ENCODE measurements at places on chromosomes 12 and 14.

DNA sequence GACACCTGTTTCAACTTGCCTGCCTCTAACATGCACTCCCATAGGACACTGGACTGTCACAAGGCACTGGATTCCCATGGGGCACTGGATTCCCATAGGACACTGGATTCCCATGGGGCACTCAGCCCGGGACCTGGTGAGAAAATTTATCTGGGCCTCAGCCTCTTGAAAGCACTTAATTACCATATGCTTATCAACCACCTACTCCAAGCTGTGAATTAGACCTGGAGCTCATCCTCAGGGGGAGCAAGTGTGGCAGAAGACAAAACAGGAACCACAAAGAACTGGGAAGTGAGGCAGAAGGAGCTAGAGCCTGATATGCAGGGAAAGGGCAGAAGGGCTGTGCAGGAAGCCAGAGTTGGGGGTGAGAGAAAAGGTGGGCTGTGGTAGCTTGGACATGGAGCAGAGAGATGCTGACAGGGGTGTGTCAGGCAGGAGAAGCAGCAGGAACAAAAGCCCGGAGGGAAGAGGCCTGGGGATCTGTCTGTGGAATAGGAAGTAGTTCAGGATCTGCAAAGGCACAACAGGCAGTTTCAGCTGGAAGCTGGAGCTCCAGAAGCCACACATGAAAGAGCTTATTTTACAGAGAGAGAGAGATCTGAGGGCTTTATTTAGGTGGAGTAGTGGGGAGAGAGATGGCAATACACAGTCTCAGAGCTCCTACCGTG, 3.1 kb downstream of the KRT82 start:
- no peak for DNase-seq

DNA sequence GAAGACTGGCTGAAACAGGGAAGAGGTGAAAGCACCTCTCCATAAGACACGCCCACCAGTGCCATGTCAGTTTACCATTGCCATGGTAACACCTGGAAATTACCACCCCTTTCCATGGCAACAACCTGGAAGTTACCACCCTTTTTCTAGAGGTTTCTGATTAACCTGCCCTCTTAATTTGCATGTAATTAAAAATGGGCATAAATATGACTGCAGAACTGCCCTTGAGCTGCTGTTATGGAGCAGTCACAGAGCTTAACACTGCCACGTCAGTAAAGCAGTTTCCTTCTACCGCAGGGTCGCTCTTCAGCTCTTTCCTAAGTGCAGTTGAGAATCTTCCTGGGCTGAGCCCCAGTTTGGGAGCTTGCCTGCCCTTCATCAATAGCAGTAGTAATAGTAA, 55.2 kb downstream of the RASSF3 start:
- no peak for DNase-seq

GRCh38 chr12:13247596-13247995, 51.1 kb downstream of the EMP1 start:
- DNase-seq: no peak

GRCh38 chr12:111355201-111355925, 13.5 kb downstream of the PHETA1 start:
- DNase-seq: no peak

DNA sequence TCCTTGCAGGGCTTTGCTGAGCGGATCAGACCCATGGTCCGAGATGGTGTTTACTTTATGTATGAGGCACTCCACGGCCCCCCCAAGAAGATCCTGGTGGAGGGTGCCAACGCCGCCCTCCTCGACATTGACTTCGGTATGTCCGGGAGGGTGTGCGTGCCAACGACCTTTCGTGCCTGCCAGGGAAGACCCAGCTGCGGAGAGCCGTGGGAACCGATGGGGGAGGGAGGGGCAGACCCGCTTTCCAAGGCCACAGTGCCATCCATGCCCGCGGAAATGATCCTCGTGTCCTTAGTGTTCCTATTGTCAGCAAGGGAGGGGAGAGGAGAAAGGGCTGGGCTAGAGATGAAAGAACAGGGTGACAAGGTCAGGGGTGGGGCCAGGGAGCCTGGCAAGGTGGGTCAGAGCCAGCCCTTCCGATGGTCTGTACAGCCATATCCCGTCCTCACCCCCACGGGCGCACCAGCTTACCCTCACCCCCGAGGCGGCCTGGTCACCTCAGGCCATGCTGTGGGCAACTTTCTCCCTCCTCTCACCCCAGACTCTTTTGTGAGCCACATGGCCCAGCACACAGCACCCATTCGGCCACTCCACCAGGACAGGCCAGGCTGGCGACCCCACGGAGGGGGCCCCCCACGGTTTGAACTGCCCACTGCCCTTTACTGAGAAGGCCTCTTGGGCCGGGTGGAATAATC, 11.7 kb upstream of the SIVA1 start:
- DNase-seq: no peak

- no peak for DNase-seq
Measured at GRCh38 chr12:92078167-92079053, 67.2 kb downstream of the BTG1 start.

DNA sequence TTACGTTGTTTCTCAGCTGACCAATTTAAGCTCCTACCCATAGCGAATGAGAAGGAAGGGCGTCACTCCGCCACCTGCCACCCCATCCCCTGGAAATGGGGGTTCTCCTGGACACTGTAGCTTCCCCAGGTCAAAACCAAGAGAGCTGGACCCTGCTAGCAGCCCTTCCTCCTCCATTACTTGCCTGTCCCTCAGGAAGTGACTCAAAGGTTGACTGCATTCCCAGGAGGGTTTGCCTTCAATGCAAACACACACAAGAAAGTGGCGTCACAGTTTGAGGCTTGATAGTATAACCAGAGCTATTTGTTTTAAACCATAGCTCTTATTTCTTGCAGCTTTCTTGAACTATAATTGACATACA, 79.1 kb downstream of the KCNK13 start:
- DNase-seq: no peak

- no peak for DNase-seq
Measured at GRCh38 chr12:110513842-110514241, 11.7 kb downstream of the RAD9B start.

DNA sequence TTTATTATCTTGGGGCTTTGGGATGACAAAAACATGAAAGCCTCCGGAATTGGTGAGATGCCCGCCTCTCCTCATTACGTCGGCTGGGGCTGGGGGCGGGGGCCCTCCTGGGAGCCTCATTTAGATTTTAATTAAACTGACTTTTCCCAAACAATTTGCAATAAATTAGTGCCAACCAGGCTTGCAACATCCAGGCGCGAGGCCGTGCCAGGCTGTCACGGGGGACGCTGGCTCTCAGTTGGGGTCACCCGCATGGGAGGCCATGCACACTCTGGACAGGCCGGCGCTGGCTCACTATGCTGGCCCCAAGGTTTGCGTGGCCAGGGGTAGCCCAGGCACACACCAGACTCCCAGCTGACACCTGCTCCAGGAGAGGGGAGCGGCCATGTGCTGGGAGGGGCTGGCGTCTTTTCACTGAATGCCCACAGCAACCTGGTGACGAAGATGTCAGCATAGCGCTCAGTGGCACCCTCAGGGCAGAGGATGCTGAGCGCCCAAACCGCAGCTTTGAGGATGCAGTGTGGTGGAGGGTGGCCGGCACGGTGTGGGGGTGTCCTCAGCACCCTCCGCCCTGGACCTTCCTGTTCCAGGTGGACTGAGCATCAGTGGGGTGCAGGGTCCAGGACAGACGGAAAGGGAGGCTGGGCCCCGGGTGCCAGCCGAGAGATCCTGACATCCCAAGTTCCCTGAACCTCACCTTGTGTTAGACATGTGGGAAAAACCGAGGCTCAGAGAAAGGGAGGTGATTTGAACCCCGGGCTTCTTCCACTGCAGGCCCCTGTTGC, 190.8 kb upstream of the C14orf180 start:
- no peak for DNase-seq

DNA sequence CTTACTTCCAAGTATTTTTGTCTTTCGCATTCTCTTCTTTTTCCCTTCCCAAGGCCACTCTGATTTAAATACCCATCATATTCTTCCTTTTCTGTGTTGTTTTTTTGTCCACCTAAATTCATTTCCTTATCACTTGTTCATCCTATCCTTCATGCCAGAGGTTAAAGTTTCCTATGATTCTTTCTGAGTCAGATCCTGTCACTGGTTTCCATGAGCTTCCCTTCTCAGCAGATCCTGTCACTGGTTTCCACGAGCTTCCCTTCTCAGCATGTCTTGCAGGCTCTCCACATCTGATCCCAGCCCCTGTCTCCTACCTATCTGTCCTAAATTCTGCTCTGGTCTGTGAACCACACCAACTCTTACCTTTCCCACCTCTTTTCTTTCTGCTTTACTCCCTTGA, 311.8 kb upstream of the RGS6 start:
- no peak for DNase-seq

GRCh38 chr12:75065482-75065881, 144.2 kb downstream of the KCNC2 start:
- DNase-seq: no peak

DNA sequence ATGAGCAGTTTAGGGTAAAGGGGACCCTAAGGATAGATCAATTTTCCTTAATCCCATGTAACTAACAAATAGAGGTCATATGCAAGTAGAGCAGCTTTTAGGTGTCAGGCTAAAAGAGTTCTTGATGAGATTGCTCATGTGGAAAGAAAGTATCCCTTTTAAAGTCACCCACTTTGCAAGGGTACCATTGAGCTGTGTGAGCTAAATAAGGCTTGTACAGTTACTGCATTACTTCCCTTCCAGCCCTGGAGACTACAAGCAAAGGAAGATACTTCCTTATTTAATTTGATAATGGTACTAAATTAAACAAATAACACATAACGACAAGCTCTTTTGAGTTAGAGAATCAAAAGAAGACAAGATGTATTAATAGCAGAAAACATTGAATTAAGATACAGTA, 191.7 kb downstream of the TMX1 start:
- DNase-seq: no peak

DNA sequence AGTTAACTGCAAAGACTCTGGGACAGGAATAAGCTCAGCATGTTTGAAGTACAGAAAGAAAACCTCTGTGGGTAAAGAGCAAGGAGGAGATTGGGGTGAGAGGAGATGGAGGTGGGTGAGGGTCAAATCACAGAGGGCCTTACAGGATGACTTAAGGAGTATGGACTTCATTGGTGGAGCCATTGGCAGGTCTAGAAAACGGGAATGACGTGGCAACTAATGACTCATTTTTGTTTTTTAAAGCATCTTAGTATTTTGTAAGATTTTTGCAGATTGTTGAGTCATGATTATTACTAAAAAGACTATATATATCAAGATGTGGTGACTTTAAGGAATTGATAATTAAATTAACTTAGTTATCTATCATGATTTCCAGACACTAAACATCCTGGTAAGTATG, 18.5 kb downstream of the UTP20 start:
- DNase-seq: no peak

DNA sequence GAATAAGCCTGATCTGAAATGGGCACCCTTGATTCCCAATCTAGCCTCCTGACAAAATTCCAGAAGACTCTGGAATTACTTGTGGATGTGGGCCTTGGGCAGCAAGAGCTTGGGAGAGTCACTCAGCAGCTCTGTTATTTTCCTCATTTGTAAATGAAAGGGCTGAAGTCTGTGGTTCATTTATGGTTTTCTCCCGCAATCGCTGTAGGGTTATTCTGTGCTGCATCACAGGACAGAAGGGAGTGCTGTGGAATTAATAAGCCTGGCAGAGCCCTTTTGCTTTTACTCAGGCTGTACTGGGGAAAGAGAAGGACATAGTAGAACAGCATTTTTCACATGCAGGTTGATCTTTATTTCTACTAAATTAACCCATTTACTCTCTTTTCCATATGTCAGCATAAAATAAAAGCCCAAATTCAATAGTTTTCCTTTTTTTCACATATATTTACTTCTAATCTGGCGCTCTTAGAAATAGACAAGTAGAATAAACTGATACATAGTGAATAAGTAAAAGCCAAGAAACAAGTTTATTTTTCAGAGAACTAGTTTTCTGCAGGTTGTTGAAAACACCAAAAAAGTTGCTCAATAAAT, 49.2 kb downstream of the DUSP16 start:
- DNase-seq: no peak

DNA sequence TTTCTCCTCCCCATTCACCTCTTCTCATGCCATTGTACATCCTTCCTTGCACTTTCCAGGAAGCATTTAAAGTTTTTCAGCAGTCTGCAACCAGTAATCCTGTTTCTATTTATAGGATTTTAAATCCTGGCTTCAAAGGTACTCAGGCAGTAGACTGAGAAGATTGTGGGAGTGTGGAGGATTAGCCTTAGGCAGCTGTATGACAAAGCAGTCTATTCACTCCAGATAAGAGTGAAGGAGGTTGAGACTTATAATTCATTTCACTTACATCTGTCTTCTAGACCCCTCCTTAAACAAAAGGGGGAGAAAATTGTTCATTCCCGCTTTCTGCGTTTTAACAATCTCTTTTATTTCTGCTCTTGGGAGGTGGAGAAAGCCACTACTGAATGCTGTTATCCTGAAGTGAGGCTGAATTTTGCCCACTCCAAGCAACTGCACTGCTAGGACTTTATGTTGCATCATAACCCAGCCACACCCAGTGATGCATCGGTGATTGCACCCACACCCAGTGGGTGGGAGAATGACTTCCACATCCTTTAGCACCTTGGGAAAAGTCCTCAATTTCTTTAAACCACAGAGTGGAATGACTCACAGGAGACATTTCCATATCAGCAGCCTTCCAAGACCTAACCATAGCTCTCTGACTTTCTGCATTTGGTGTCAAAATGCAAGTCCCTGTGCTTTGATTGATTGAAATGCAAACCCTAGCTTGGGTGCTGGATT, 382.5 kb upstream of the ATP2B1 start:
- no peak for DNase-seq

DNA sequence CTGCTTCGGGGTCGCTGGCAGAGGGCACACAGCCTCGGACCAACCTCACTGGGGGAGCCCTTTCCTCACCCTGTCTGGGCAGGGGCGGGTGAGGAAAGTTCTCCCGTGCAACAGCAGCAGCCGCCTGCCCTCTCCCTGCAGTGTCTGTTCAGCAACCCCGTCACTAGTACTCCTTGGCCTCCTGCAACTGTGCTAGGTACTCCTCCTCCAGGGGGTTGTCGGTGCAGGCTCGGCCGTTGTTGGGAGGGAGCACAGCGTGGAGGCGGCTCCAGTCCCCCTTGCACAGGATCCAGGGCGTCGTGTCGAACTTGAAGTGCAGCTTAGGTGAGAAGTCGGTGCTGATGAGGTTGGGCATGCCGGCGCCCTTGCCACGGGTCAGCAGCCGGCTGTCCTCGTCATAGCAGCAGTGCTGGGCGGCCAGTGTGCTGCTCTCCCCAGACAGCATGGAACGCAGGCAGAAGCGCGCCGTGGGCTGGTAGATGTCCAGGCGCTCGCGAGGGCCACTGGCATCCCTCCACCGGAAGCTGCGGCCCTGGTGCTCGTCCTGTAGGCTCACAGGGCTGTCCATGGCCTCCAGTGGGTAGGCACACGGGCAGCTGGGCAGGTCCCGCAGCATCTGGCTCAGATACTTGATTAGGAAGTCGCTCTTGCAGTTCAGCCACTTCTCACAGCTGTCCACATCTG, 17.7 kb downstream of the AHSA1 start:
- no peak for DNase-seq

- no peak for DNase-seq
Measured at GRCh38 chr12:6362403-6362802, 13.0 kb downstream of the SCNN1A start.

GRCh38 chr12:69662764-69663163, 36.3 kb downstream of the BEST3 start:
- DNase-seq: no peak

GRCh38 chr14:22837750-22838538, 1.6 kb downstream of the MMP14 start:
- no peak for DNase-seq

- no peak for DNase-seq
Measured at GRCh38 chr12:93926237-93926636, 222.1 kb upstream of the PLXNC1 start.

Data from amygdala (tissue), 56 donors.